NCI-H1930 (cell line): ENCODE measurements at places on chromosomes 16 and 17.

DNA sequence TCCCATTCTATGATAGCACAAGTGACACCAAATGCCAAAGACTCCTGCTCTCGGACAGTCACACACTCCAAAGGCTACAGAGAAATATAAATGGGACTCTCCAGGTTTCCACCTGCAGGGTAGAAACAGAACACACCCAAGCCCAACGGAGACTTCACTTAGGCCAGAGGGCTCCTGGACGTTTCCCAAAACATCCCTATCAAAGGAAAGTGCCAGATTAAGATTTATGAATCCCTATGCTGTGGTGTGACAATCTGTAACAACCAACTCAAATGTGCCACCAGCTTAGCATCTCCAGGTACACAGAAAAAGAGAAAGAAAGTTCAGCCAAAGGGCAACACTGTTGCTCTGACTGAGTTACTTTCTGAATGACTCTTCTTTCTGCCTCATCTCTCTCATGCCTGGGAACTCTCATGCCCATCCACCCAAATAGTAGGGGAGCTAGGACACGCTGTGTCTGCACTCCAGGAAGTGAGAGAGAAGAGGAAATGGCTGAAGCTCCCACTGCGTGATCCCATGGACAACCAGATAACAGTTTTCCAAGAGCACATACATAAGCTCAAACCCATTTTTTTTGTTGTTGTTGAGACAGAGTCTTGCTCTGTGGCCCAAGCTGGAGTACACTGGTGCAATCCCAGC is 49.7 kb downstream of the SMG6 start:
- no peak for DNase-seq

DNA sequence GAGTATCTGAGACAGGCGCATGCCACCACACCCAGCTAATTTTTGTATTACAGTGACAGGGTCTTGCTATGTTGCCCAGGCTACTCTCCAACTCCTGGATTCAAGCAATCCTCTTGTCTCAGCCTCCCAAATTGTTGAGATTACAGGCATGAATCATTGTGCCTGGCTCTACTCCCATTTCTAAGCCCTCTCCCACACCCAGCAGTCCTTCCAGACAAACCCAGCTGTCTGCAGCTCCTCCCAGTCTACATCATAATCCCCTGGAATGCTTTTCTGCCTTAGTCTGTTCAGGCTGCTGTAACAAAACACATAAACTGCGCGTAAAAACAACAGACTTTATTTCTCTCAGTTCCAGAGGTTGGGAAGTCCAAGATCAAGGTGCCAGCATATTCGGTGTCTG is 144.5 kb downstream of the GRIN2A start:
- no peak for DNase-seq

DNA sequence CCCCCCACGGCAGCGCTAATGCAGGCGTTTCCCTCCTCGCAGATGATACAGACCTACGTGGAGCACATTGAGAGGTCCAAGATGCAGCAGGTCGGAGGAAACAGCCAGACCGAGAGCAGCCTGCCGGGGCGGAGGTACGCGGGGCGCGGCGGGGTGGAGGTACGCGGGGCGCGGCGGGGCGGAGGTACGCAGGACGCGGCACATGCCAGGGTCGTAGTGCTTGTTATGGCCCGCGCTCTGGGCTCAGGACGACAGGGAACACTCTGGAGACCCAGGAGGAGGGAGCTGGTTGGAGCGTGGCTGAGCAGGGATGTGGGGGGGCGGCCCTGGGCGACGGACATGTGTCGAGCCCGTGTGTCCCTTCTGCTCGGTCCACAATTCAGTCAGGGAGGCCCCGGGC is 23.4 kb downstream of the MAPK8IP3 start:
- no peak for DNase-seq

DNA sequence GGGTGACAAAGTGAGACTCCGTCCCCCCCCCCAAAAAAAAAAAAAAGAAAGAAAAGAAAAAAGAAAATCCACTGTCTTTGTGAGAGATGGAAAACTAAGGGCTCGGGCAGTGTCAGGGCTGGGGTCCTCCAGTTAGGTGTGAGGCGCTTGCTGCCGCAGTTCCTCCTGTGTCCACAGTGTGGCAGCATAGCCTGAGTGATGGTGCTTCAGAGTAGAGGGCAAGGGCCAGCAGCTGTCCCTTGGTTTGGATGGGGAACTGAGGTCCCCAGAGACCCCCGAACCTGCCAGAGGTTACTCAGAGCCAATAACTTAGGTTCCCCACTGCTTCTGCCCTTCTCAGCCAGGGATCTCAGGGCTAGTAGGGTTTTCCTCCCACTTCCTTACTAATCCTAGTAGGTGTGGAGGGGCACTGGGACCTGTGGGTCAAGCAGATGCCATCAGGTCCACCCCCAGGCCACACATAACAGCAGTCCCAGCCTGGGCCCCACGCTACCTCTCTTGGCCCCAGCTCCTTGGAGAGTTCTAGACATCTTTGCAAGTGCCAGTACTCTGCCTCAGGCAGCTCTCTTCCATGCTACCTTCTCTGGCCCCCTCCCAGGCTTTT is 7.9 kb upstream of the LLGL1 start:
- DNase-seq: peak; percentile 43

- DNase-seq: no peak
Measured at GRCh38 chr17:17120294-17120693, 78.0 kb downstream of the MPRIP start.

- no peak for DNase-seq
Measured at GRCh38 chr17:35142467-35142796, 329 bp upstream of the NLE1 start.

- no peak for DNase-seq
Measured at GRCh38 chr16:73060892-73061490, 13.1 kb upstream of the ZFHX3 start.

- DNase-seq: no peak
Measured at GRCh38 chr16:12794486-12795387, 8.9 kb downstream of the CPPED1 start.

GRCh38 chr16:11793840-11794239 is 3.2 kb downstream of the ZC3H7A start:
- DNase-seq: no peak

GRCh38 chr17:4565209-4566141 is 5.1 kb upstream of the GGT6 start:
- DNase-seq: peak; percentile 67
